ENCODE measurements at places on chromosomes 1 and 21. TPM values are rescaled to one million over a fixed set of nuclear protein-coding genes. Genes with fewer than 3 reads are reported as not detected.

The TLR5 gene
- total RNA-seq: 0.46 TPM

The CNKSR1 gene
- 0.86 TPM for total RNA-seq

The GJC2 gene
- total RNA-seq: 0.57 TPM

The FMO1 gene
- not detected for total RNA-seq

The HES2 gene
- total RNA-seq: 0.18 TPM

The KRTAP12-2 gene
- not detected for total RNA-seq

The IL6R gene
- 3.8 TPM for total RNA-seq

The CHD5 gene
- 0.82 TPM for total RNA-seq

The AXDND1 gene
- total RNA-seq: 0.58 TPM

The TCHHL1 gene
- total RNA-seq: not detected

The EDN2 gene
- not detected for total RNA-seq

The SLC25A44 gene
- 30.8 TPM for total RNA-seq

The KMO gene
- 1.4 TPM for total RNA-seq

The TACSTD2 gene
- total RNA-seq: not detected

The ARPC5 gene
- 146 TPM for total RNA-seq

The HTR6 gene
- not detected for total RNA-seq

The GCSAML gene
- total RNA-seq: 0.20 TPM

The KIF21B gene
- 37.6 TPM for total RNA-seq

The PCNX2 gene
- 27.3 TPM for total RNA-seq

The FNDC7 gene
- total RNA-seq: 0.09 TPM

The LCE3D gene
- not detected for total RNA-seq

The LMOD1 gene
- total RNA-seq: not detected

The AVPR1B gene
- not detected for total RNA-seq

The KRTAP19-1 gene
- not detected for total RNA-seq

The FAM72C gene
- 4.1 TPM for total RNA-seq

The OR2L2 gene
- not detected for total RNA-seq

The OR2T2 gene
- not detected for total RNA-seq

The RFX5 gene
- 77.2 TPM for total RNA-seq

The FAM72A gene
- 17.5 TPM for total RNA-seq

The TSSK3 gene
- 1.1 TPM for total RNA-seq

The SLC6A9 gene
- total RNA-seq: 6.8 TPM

The RTCA gene
- total RNA-seq: 64.5 TPM

The KDM5B gene
- total RNA-seq: 22.7 TPM

The SYTL1 gene
- 21.9 TPM for total RNA-seq

The EFNA4 gene
- 3.4 TPM for total RNA-seq

The FCGR3B gene
- total RNA-seq: not detected

The NPHS2 gene
- not detected for total RNA-seq

The CGN gene
- 1.1 TPM for total RNA-seq

The INSRR gene
- not detected for total RNA-seq

The DCLRE1B gene
- 32.1 TPM for total RNA-seq

The CD2 gene
- 364 TPM for total RNA-seq

The C8A gene
- total RNA-seq: not detected

The DENND2C gene
- total RNA-seq: 0.75 TPM

The SPRR2E gene
- not detected for total RNA-seq

The TRIM67 gene
- total RNA-seq: not detected

The LORICRIN gene
- not detected for total RNA-seq

The PIGM gene
- 6.5 TPM for total RNA-seq

The SYPL2 gene
- total RNA-seq: 0.07 TPM

The ELAVL4 gene
- not detected for total RNA-seq

The PLPP3 gene
- total RNA-seq: 0.24 TPM

The SRSF10 gene
- total RNA-seq: 190 TPM

The TPR gene
- 117 TPM for total RNA-seq

The GBP7 gene
- 0.13 TPM for total RNA-seq
